ENCODE measurements at places on chromosomes 5 and 9. TPM values are rescaled to one million over a fixed set of nuclear protein-coding genes. Genes with fewer than 3 reads are reported as not detected.

The FOXD4L3 gene
- 0.18 TPM for total RNA-seq

The BTNL8 gene
- not detected for total RNA-seq

The PSMB7 gene
- 321 TPM for total RNA-seq

The FOXI1 gene
- not detected for total RNA-seq

The OR1B1 gene
- not detected for total RNA-seq

Measured in A549 treated with CORT108297 at 1 μM for 4 hours (cell line).